ENCODE measurements at places on chromosomes 1 and 21.

DNA sequence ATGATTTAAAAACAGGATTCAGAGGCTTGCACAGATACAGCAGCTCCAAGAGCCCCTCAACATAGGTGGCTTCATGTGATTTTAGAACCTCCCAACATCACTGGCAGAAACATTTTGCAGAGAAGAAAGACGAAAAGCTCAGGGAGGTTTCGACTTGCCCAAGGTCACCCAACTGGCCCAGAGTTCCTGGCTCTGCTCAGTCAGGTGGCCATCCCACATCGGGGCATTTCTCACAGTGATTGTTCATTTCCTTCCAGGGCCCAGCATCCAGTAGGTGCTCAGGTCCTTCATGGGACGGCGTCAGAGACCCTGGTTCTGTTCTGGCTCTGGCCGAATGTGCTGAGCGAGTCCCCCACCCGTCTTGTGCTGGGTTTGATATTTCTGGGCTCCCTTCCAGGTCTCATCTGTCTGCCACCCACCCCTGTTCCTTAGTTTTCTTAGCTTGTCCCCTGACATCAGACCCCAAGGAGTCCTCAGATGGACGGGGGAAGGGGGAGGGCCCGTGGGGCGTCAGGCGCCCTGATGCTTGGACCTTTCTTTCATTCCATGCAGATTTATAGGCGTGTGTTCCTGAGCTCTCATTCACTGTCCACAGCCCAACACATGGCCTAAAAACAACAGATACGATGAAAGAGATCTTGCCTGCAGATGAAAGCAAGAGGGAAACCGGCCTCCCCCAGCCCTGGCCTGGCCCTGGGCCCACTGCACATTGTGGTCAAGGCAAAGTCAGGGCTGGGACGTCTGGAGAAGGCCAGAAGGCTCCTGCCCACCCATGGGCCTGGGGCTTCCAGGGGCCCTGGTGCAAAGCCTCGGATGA is 123.1 kb upstream of the ZBTB40 start:
- no peak for DNase-seq

- DNase-seq, result no peak
These were observed 81.7 kb upstream of the BEND5 start for GRCh38 chr1:48858200-48858920.

GRCh38 chr1:246987083-246987690 is 20.7 kb downstream of the ZNF695 start:
- DNase-seq, result no peak

DNA sequence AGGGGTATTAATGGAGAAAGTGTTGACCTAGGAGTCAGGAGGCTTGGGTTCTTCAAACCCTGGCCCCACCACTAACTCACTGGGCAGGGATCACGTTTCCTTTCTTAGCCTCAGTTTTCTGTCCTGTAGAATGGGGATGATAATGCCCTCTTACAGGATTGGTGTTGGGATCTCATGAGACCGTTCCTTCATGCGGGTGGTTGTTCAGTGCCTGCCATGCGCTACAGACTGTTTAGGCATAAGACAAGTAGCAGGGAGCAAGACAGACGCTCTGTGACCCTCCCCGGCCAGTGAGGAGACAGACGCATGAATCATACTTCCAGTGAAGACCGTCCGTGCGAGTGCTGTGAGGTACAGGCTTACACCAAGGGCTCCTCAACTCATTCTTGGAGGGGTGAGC is 81.7 kb downstream of the MAN1C1 start:
- DNase-seq, result no peak

DNA sequence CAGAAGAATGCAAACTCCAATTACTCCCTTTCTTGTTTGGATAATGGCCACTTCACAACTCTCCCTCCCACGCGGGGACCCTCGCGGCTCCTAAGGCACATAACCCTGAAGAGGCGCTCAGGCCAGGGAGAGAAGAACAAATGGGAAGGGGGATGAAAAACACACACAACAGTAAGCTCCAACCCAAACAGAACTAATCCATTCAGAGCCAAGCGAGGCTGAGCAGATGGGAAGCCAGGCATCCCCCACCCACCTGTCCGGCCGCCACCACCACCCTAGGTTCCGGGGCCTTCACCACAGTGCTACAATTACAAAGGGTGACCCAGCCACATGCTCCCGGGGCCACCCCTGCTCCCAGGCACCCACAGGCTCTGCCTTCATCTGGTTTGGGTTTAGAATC is 101.5 kb downstream of the MRPL37 start:
- DNase-seq, result no peak

GRCh38 chr1:15344800-15345704 is 64.6 kb upstream of the EFHD2 start:
- no peak for DNase-seq

- no peak for DNase-seq
These were observed 22.5 kb upstream of the UHMK1 start for GRCh38 chr1:162475089-162475488.

DNA sequence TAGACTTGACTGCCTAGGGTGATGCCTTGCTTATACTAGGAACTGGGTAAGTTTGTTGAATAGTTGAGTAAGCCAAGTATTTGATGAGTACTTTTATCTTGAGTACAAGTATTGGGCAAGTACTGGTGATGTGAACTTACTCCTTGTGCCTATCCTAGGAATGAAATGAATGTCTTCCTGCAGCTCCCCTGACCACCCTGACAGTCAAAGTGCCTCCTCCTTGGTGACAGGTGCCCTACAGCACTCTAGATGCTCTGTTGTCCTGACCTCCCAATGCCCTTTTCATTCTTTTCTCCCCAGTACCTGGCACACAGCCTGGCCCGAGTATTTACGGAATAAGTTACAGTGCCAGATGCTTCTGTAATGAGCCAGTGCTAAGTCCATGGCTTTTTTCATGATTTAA is 25.5 kb downstream of the PCSK9 start:
- no peak for DNase-seq

DNA sequence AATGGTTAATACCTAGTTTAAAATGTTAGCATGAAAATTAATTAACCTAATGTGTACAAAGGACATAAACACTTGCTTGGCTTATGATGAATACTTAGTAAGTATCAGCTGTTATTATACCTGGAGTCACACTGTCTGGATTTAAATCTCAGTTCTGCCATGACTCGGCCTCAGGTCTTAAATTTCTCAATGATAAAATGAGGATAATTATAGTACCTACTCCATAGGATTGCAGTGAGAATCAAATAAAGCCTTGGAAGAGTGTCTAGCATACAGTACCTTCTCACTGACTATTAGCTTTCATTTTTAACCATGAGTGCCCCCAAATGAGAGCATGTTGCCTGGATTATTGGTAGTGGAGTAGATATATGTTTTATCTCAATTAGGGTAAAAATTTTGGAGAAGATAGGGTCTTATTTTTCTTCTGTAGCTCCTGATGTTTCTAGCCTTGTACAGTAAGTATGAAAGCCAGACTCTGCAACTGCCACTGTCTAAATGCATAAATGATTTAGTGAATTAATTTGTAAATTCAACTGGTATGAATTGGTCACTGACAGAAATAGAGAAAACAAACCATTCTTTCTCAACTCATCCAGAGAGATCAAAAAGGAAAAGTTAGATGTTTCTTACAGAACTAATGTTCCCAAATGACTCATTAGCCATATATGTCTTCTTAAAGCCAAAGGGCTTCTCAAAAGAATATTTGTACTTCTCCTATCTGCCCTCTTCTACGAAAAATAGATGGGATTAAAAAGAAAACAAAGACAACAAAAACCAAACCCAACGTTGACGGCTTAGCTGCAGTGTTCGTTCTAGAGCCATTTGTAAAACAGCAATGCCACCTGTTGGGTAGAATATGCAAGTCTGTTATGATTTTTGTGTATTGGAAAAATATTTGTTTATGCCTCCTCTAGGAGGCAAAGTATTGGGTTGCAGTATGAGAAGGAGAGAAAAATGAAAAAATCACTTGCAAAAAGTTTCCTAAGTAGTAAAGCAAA is 53.8 kb upstream of the MROH9 start:
- no peak for DNase-seq

DNA sequence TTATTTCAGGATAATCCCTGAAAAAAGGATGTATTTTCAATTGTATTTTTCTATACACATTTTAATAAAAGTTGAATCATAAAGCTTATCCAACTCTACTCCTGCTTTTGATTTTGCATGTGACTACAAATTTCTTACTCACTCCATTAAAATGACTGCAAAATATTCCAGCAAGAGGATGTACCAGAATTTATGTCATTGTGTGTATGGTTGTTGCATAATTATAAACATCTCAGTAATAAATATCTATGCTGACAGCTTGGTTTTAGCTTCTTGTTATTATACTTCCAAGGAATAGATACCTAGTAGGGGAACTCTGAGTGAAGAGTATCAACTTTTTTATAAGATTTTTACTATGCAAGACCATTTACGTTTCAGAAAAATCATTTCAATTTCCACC is 463.2 kb upstream of the RUNX1 start:
- DNase-seq, result no peak

GRCh38 chr1:24641646-24642151 is 1.4 kb upstream of the SRRM1 start:
- peak; percentile 34 for DNase-seq

DNA sequence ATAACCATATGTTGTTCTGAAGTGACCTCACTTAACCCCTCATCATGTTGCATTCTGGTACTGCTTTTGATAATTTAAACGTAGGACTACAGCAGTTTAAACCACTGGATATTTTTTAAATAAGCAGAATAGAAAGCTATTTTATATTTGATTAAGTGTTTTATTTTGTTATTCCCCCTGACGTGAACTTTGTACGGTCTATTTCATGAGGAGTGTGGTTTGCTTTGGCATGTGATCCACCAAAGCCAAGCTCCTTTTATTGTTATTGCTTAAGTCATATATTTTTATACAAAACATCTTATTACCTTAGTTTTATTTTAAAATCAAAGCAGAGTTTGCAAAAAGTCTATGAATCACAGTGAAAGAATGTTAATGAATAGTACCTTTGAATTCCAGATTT is 101.4 kb upstream of the L1TD1 start:
- DNase-seq, result no peak

GRCh38 chr1:17874231-17874630 is 119.1 kb downstream of the ACTL8 start:
- no peak for DNase-seq
